Activated CD4-positive, alpha-beta T cell treated with anti-CD3 and anti-CD28 coated beads, Interleukin-2, amount 50 U/mL, for 16 hours (primary cell): ENCODE measurements at places on chromosomes 7 and 10.
A peak's percentile ranks its signal among the peaks of the same experiment; 100 is the strongest.

- no peak for DNase-seq
These were observed 18.0 kb downstream of the DNAJC1 start for GRCh38 chr10:21985541-21985940.

- DNase-seq: peak; percentile 62
These were observed 103.8 kb downstream of the ATE1 start for GRCh38 chr10:121823993-121824463.

- no peak for DNase-seq
These were observed 129.4 kb downstream of the AASS start for GRCh38 chr7:122014697-122015096.

DNA sequence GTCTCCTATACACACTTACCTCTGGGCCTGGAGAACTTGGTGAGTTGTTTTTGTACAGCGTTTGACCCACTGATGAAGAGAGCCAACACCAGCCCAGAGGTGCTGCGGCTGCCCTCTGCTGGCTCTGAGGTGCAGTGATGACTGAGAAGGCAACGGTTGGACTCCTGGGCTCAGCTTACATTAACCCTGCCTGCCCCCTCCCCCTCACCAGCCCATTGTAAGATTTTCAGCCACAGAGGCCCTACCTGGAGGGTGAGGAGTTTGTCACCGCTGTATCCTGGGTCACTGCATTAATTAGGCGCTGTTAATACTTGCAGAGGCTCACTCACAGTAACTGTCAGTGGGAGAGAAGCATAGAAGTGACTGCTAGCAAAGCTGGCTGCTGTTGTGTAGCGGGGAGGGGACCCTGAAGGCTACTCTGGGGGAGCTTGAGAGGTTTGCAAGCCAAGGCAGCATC is 19.0 kb upstream of the ANKRD2 start:
- DNase-seq: peak; percentile 71

- no peak for DNase-seq
These were observed 205.2 kb downstream of the COBL start for GRCh38 chr7:51111241-51111940.

- DNase-seq: no peak
These were observed 27.4 kb downstream of the TCF7L2 start for GRCh38 chr10:112977426-112977898.

GRCh38 chr7:20114468-20114867 is 102.7 kb downstream of the MACC1 start:
- DNase-seq: peak; percentile 1

- no peak for DNase-seq
These were observed 13.0 kb downstream of the SCART1 start for GRCh38 chr10:133466683-133467275.

DNA sequence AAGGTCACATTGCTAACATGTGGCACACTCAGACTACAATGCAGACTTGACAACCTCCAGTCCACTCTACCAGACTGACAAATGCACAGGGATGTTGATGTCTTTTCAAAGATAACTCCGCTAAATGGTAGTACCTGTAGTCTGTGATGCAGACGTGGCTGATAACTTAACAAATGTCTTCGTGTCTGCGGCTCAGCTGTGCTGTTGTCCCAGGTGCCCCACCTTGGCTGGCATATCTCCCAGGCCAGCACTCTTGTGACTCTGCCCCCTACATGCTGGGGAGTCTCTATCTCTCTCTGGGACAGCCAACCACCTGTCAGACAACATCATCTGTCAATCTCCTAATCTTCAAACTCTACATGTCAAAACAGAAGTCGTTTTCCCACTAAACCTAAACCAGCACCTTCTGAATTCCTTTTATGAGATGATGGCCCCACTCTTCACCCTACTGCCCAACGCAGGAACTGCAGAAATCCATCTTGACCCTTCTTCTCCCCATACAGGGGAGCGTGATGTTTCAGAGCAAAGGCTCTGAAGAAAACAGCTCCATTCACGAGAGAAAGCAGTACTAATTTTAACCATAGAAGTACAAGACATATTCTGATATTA is 156.4 kb downstream of the USP6NL start:
- DNase-seq: no peak

GRCh38 chr7:134514663-134515062 is 12.7 kb upstream of the AKR1B10 start:
- peak; percentile 70 for DNase-seq

DNA sequence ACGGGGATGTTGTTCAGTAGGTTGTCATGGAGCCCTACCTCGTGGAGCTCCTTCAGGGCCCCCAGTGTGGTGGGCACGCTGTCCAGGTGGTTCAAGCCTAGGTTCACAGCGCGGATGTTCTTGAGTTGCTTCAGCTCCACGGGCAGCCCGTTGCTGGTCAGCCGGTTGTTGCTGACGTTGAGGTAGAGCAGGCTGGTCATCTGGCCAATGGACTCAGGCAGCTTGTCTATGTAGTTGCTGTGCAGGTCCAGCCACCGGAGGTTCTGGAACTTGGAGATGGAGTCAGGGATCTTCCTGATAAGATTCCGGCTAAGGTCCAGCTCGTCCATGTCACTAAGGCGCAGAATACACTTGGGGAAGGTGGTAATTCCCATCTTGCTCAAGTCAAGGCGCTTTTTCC is 26.0 kb downstream of the LRRC18 start:
- DNase-seq: no peak

GRCh38 chr10:792792-793100 is 103.3 kb upstream of the DIP2C start:
- DNase-seq: no peak

GRCh38 chr10:132482090-132482800 is 55.3 kb upstream of the INPP5A start:
- no peak for DNase-seq

- no peak for DNase-seq
These were observed 58.6 kb downstream of the RALA start for GRCh38 chr7:39681887-39682441.

DNA sequence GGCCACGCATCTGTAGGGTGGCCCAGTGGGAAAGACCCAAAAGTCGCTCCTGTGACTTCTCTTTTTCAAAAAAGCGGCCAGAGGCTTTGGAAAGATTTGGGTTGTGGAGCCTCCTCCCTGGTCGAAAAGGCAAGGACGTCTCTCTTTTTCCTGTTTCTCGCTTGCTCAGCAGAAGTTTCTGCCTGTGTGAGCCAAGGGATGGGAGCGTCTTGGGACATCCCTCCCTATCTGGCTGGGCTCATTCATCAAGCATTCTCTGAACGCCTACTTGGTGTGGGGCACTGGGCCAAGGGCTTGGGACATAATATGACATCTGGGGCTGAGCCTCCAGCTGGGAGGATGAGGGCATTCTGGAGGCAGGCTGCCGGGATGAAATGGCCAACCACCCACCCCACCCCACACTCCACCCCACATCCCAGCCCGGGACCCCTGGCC is 120.9 kb downstream of the C10orf105 start:
- DNase-seq: no peak

DNA sequence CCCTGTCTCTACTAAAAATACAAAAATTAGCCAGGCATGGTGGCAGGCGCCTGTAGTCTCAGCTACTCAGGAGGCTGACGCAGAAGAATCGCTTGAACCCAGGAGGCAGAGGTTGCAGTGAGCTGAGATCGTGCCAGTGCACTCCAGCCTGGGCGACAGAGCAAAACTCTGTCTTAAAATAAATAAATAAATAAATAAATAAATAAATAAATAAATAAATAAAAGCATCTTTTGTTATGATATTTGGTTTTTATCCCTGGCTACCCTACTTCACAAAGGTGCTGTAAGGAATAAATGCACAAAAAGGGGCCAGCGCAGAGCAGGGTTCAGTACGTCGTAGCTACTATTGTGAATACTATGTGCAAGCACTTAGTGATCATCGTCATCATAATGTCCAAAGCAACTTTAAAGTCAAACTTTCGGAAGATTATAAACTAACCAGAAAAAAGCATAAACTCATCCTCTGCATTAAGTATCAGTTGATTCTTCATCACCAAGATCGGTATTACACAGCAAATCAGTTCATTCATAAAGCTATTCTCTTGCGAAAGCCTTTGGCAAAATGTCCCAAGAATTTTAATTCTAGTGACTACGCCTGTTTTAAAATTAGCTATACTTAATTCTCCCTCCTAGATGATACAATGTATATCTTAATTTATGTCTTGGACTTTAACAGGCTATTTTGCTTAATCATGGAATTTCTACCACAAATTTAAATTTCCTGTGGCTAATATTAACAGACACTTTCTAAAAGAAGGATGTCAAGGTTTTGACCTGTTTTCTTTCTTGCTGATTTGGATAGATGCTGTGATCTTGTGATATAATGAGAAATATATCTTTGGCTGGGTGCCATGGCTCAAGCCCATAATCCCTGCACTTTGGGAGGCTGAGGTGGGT is 7.6 kb upstream of the NFE2L3 start:
- no peak for DNase-seq

- peak; percentile 69 for DNase-seq
These were observed 35.9 kb upstream of the PRKCQ start for GRCh38 chr10:6615971-6616370.

DNA sequence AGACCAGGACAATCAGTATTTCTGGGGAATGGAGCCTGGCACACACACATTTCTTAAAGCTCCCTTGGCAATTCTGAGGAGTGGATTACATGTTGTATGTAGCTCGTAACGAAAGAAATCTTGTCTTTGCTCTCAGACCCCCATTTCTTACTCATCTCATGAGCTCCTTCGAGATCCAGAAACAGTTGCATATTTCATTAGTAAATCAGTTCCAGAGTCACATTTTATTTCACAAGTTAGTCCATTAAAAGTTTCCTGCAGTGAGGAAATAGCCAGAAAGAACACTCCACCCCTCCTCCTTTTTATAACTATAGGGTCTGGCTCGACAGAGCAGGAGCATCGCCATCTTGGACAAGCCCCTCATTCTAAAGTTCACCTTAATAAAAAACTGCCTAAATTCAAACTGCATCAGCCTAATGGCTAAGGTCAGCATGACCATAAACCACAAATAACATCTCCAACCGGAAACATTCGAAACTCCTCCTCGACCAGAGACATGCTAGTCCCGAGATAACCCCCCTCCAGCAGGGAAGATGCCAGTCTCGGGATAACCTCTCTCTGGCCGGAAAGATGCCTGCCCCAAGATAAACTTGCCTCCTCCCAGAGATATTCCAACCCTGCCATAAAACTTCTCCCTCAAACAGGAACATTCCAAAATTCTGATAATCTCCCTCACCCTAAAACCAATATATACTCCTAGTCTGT is 7.4 kb downstream of the EGFR start:
- no peak for DNase-seq

GRCh38 chr7:56063500-56063881 is 595 bp upstream of the SUMF2 start:
- no peak for DNase-seq

- DNase-seq: peak; percentile 45
These were observed 712 bp downstream of the ITPRIP start for GRCh38 chr10:104337521-104337984.

DNA sequence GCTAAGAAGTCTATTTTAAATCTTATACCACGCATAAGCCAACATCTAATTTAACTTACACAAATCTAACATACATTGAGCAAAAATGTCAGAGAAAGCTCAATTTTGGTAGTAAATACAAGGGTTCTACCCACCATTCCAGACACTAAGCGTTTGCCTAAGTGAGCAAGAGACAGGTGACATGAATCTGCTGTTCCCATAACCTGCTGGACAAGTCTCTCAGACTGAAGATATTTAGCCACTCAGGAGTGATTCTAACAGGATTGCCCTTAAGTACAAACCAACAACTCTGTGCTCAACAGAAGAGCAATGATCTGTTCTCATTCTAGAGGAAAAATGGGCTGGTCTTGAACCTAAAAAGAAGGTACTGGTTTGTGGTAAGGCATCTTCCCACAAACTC is 18.8 kb downstream of the EZH2 start:
- no peak for DNase-seq

GRCh38 chr7:37694208-37695094 is 10.9 kb downstream of the GPR141 start:
- no peak for DNase-seq

- DNase-seq: no peak
These were observed 22.5 kb upstream of the ENO4 start for GRCh38 chr10:116826803-116827202.

GRCh38 chr7:47085491-47086275 is 496.2 kb downstream of the TNS3 start:
- no peak for DNase-seq

DNA sequence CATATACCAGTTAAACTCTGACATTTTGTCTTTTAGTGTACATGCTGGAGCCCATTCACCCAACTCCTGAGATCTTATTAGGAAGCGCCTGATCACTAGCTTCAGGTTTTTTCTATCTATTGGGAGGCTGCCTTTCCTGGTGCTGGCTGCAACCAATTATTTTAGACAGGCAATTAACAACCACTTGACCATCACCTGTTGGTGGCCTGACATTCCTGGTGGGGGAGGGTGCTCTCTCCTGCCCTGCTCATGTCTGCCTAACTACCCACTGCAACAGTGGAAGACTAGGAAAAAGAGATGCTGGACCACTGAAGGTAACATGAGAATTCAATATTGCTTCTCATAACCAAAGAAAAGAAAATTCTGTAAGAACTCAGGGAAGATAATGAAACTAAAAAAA is 190.3 kb upstream of the GRM3 start:
- DNase-seq: no peak

GRCh38 chr7:138886501-138886917 is 88.5 kb upstream of the ATP6V0A4 start:
- peak; percentile 81 for DNase-seq

- peak; percentile 12 for DNase-seq
These were observed 7.6 kb upstream of the ERVW-1 start for GRCh38 chr7:92485267-92485892.

DNA sequence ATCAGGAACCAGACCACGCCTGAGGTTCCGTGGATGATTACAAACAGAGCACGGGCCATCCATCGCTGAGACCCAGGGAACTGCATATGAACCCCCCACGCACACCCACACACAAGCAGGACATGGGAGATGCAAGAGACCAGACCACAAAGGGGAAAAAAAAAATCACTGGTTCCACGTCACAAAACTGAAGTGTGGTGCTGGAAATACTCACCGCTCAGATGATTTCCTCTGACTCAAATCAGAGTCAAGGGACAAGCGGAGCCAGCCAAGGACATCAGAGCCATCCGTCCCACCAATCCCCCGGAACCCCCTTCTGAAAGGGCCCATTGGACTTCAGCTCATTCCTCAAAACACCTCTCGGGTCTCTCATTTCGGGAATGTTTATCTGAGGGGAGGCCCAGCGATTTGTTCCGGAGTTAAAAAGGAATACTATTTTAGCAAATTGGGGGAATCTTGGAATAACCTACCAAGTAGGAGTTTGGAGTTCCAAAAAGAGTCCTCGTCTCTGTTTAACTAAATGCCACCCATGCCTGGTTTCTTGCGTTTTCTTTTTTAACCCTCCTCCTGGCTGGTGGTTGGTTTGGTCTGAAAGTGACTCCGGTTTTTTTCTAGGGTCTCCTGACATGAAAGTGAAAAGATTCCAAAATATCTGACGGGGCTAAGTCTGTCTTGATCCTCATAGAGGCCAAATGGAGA is 15.0 kb downstream of the SNX8 start:
- DNase-seq: peak; percentile 58

- no peak for DNase-seq
These were observed 60.4 kb upstream of the KCNIP2 start for GRCh38 chr10:101903827-101904550.

GRCh38 chr10:70978816-70979480 is 90.6 kb upstream of the PCBD1 start:
- DNase-seq: no peak
